SK-N-SH treated with all-trans-retinoic acid at 6 μM for 48 hours (cell line): ENCODE measurements at places on chromosomes 3 and 15.

- peak; percentile 89 for ATAC-seq
Observed at GRCh38 chr15:66080717-66081398, 172.7 kb downstream of the MEGF11 start.

DNA sequence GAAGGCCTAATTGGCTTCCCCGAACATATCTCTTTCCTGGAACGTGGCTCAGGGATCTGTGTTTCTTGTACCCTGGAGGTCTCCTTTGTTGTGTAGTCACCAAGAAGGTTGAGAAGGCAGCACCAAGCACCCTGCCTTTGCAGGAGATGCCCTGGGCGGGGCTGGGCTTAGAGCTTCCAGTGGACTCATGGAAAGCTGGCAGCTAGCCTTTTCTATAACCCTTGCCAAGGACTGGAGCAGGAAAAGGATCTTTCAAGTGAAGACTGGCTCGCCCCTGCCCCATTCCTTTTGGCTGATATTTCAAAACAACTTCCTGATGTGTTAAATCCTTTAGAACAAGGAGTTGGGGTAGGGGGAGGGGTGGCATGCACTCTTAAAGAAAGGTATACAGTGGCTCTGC lies 58.9 kb upstream of the EPHA6 start:
- no peak for ATAC-seq

GRCh38 chr3:30253832-30254231 lies 352.6 kb upstream of the TGFBR2 start:
- no peak for ATAC-seq

DNA sequence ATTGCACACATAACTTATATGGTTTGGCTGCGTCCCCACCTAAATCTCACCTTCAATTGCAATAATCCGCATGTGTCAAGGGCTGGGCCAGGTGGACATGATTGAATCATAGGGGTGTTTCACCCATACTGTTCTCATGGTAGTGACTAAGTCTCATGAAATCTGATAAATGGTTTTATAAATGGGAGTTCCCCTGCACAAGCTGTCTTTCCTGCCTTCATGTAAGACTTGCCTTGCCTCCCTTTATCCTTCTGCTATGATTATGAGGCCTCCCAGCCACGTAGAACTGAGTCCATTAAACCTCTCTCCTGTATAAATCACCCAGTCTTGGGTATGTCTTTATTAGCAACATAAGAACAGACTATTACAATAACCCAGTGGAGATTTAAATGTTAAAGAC lies 653.9 kb downstream of the ROBO1 start:
- ATAC-seq: no peak

GRCh38 chr3:133377396-133377795 lies 22.5 kb upstream of the BFSP2 start:
- peak; percentile 91 for ATAC-seq

- no peak for ATAC-seq
Observed at GRCh38 chr15:51904931-51905330, 66.6 kb downstream of the LEO1 start.

DNA sequence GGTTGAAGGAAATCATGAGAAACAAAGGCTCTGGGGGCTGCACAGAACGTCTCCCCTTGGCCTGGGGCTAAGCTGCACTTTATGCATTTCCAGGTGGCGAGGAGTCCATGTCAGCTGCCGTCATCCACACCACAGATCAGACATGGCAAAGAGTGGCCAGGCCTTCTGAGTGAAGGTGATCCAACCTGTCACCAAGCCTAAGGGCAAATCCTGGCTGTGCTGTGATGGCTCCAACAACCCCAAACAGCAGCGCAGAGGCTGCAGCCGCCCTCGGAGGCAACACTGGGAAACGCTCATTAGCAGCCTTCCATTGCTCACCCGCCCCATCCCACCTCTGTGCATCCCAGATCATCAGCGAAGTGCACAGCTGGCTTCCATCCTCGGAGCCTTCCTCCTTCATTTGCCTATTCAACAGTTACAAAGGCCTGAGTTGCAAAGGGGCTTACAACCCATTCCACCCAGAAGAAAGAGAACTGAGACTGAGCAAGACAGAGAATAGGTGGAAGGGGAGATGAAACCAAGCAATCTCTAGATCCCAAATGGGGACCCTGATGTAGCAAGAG lies 55.7 kb downstream of the SRGAP3 start:
- no peak for ATAC-seq

GRCh38 chr3:36317915-36318314 lies 62.4 kb upstream of the STAC start:
- no peak for ATAC-seq

DNA sequence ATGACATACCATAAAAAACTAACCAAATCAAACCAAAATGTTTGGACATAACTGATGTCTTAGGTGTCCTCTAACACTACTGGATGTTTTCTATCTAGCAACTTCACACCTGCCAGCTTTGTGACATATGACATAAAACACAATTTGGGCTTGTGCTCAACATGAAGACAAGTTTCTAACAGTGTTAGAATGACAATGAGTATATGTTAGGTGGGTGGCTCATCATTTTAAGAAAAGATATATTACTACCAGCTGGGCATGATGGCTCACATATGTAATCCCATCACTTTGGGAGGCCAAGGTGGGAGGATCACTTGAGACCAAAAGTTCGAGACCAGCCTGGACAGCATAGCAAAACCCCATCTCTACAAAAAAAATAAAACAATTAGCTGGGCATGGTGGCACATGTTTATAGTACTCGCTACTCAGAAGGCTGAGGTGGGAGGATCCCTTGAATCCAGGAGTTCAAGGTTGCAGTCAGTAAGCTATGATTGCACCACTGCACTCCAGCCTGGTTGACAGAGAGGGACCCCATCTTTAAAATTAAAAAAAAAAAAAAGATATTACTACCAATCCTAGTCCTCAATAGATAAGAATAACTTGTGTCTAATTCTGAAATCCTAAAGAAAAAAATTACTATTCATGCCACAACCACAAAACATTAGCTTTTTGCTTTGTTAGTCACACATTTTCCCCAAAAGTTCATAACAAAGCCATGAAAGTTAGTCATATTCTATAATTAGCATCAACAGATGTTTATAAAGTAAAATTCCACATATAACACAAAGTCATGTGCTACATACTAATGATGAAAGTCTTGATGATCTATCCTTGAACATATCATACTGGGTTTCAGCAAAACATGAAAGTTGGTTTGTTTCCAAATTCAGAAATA lies 59.9 kb downstream of the LRRFIP2 start:
- ATAC-seq: peak; percentile 43; the same call in 2 of the 3 replicates

DNA sequence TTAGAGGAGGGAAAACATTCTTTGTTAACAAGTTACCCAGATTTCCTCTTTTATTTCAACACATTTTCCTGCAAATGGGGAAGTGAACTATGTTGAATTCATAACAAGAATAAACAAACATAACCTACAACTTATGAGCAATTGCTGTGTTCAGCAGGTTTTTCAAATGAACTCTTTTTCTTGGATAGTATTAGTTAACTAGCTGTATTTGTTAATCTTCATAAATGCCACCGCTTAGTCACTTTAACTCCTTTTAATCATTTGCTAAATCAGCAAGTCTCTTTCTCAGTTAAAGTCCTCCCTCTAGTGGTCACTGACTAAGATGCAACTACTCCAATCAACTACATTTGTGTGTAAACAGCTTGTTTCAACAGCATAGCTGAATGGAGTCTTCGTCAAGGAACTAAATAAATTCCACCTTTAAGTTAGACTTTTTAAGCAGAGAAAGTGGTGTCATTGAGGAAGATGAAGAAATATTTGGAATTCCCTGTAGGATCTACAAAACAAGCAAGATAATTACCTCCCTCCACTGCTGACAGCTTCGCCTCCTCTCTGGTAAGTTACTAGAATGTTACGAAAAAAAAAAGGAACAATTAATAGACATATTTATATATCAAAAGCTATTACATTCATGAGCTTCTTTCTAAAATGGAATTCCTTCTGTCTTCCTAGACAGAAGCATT lies 1122.0 kb downstream of the ROBO1 start:
- peak; percentile 73 for ATAC-seq

GRCh38 chr15:65460741-65461347 lies 38.1 kb upstream of the IGDCC4 start:
- ATAC-seq: no peak

GRCh38 chr15:95295896-95296625 lies 1034.4 kb upstream of the NR2F2 start:
- ATAC-seq: no peak

- ATAC-seq: no peak
Observed at GRCh38 chr15:93716615-93717231, 514.6 kb upstream of the MCTP2 start.

DNA sequence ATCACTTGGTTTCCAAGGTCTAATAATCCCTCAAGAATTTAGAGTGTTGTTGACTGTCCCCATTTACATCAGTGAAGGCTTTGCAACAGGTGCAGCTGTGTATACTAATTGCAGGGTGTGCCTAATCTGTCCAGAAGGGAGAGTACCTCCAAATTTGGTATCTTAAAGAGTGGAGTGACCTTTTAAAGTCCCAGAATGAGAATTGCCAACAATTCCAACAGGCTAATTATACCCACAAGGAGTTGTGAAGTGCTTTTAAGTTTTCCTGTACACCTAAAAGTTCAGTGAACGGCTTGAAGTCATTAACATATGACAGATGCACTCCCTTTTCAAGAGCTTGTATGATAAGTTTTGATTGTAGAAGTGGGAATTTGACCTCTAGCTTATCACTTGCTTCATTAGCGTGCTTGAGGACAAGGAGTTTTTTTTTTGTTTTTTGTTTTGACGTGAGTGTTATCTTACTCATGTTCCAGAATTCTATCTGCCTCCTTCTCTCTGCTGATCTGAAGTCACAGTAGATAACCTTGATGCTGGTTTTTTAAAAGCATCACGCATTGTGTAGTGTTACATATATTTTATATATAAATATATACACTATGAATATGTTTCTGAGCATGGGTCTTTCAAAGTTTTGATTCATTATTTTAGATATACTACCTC lies 26.3 kb downstream of the CDIN1 start:
- ATAC-seq: no peak

DNA sequence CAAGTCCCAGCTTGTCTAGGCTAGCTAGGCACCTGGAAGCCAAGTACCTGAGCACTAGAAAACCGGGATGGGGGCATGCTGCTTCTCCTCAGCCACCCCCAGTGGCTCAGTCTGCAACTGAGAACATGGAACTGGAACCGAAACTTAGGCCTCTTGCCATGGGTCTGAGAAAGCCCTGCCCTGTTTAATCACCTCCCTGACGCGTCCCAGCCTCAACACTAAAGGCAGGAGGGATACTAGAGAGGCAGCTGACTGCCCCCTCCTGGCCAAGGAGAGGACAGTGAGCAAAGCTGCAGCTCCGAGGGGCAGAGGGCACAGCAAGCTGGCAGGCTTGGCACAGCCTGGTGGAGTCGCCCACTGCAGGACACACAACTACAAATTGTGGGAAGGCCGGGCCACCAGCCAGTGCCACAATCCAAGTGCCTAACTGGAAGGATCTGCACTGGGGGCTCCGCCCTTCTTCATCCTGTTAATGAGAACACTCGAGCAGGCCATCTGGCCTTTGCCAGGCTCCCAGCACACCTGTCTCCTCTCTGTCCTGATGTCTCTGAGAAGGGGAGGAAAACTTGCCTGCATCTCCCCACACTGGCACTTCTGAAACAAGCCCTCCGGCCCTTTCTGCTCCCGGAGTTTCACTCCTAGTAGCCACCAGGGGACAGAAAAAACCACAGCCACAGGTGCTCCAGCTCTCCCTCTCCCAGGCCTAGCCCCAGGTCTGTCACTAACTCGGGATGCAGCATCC lies 53.7 kb downstream of the BDH1 start:
- peak; percentile 81 for ATAC-seq

- ATAC-seq: no peak
Observed at GRCh38 chr3:64992530-64993285, 304.9 kb upstream of the ADAMTS9 start.

- no peak for ATAC-seq
Observed at GRCh38 chr3:136196064-136196400, at the start of gene MSL2. Gene MSL2 (minus strand): TSS chr3:136196335. CDS start chr3:136195113, 1,222 bp downstream.

DNA sequence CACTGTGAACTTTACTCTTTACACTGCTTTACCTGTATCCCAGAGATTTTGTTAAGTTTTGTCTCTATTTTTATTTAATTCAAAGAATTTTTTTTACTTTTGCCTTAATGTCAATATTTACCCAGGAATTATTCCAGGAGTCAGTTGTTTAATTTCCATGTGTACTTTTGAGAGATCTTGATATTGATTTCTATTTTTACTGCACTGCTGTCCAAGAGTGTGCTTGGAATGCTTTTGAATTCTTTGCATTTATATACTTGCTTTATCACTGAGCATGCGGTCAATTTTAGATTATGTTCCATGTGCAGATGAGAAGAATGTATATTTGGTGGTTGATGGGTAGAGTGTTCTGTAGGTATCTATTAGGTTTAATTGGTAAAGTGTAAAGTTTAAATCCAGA lies 461.0 kb upstream of the GBE1 start:
- no peak for ATAC-seq

- no peak for ATAC-seq
Observed at GRCh38 chr3:59992578-59992977, 942.8 kb upstream of the CFAP20DC start.

GRCh38 chr3:194713299-194714136 lies 27.8 kb downstream of the FAM43A start:
- ATAC-seq: no peak

DNA sequence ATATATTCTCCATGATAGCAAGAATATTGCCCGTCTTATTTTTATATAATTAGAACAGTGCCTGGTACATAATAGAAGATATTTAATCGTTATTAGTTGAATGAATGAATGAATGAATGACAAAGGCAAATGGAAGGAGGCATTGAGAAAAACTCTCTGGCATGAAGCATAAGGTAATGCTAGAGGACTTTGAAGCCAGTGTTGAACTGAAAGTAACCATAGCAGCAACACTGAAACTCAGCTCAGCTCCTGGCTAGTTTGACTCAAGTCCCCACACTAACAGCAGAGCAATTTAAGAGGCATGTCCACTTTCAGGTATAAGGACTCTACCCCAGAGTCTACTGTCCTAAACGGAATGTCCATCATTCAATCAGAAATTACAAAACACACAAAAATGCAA lies 227.0 kb downstream of the CPNE4 start:
- ATAC-seq: no peak

DNA sequence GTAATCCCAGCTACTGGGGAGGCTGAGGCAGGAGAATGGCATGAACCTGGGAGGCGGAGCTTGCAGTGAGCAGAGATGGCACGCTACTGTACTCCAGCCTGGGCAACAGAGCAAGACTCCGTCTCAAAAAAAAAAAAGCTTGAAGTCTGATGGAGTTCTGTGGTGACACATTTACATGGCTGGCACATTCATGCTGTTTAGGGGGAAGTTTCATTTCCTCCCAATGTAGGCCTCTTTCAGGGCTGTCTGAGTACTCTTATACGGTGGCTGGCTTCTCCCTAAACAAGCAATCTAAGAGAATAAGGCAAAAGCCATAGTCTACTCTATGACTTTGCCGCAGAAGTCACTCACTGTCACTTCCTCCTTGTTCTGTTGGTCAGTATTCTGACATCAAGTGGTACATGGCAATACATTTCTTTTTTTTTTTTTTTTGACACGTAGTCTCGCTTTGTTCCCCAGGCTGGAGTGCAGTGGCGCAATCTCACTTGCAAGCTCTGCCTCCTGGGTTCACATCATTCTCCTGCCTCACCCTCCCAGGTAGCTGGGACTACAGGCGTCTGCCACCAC lies 41.2 kb downstream of the OIP5 start:
- no peak for ATAC-seq
